ENCODE measurements at places on chromosomes 11 and 22.

GRCh38 chr11:95512177-95512576 lies 277.4 kb downstream of the FAM76B start:
- no peak for DNase-seq

GRCh38 chr11:61310749-61311148 lies 15.6 kb upstream of the VWCE start:
- no peak for DNase-seq

GRCh38 chr11:15695096-15695721 lies 580.5 kb downstream of the INSC start:
- no peak for DNase-seq

DNA sequence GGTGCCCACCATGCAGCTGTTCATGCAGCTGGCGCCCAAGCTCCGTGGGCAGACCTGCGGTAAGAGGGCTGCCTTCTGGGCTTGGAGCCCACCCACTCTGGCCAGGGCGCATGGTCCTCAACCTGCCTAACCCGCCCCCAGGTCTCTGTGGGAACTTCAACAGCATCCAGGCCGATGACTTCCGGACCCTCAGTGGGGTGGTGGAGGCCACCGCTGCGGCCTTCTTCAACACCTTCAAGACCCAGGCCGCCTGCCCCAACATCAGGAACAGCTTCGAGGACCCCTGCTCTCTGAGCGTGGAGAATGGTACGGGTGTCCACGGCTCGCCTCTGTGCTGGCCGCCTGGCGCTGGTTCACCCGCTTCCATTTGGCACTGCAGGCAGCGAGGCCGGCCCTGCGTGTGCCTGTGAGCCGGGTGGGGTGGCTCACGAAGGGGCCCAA lies 11.0 kb downstream of the MUC5AC start:
- no peak for DNase-seq

- no peak for DNase-seq
These were observed 4.5 kb downstream of the CD44 start for GRCh38 chr11:35143297-35144135.

- DNase-seq, result no peak
These were observed at the start of gene ESAM for GRCh38 chr11:124762105-124762623. ESAM (minus strand) TSS chr11:124762290; CDS start chr11:124762154, 136 bp downstream.

GRCh38 chr11:119335091-119335654 lies 846 bp downstream of the RNF26 start:
- no peak for DNase-seq

DNA sequence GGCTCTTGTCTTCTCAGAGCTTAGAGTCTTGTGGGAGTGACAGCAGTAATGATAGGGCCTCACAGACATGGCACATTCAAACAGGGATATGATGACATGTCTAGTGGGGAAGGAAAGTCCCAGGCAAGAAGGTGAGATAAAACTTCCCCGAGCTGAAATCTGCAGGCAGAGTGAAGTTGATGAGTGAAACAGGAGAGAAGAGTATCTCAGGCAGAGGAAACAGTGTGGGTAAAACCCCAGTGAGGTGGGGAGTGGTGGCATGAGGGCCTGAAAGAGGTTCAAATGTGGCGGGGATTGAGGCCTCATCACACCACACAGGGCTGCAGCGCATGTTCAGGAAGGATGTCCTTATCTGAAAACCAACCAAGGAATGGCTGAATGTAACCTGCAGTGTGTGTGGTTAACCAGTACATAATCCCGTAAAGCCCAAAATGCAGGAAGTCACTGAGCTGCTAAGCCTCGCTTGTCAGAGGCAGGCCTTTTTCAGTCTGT lies 153.8 kb upstream of the E2F8 start:
- no peak for DNase-seq

DNA sequence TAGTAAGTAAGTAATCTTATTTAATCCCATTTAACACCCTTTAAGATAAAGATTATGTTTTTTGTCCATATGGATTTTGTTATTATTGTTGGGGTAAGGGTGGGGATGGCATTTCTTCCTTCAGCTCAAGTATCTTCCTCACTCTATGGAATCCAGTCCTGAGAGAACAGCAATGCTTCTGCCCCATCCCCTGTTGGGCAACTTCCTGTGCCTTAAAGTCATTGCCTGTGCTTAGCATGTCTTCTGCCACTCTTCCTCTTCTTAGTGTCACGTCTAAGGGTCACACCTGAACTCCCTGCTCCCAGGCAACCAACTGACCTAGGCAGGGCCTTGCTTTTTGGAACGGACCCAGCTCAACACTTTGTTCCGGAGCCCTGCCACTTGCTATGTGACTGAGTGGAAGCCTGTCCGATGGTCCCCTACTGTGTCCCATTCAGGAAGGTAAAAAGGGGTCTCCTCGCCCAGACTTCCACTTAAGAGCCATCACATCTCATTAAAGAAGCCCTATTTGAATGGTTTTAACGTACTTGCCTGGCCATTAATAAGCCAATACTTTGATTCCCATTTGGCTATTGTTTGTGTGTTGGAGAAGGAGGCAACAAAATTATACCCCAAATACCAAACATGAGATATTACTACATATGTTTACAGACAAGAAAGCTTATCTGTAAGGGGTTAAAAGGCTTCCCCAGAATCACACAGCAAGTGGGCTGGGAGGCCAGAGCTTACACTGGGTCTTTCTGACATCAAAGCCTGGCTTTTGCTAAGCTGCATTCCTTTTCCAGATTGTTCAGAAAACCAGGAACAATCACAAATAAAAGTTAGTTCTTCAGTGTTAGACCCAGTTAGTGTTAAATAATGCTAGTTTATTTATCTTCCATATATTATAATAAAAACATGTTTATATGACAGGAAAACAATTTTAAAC lies 59.2 kb downstream of the RAB38 start:
- no peak for DNase-seq

- no peak for DNase-seq
These were observed 796.8 kb downstream of the DLG2 start for GRCh38 chr11:84830372-84830771.

DNA sequence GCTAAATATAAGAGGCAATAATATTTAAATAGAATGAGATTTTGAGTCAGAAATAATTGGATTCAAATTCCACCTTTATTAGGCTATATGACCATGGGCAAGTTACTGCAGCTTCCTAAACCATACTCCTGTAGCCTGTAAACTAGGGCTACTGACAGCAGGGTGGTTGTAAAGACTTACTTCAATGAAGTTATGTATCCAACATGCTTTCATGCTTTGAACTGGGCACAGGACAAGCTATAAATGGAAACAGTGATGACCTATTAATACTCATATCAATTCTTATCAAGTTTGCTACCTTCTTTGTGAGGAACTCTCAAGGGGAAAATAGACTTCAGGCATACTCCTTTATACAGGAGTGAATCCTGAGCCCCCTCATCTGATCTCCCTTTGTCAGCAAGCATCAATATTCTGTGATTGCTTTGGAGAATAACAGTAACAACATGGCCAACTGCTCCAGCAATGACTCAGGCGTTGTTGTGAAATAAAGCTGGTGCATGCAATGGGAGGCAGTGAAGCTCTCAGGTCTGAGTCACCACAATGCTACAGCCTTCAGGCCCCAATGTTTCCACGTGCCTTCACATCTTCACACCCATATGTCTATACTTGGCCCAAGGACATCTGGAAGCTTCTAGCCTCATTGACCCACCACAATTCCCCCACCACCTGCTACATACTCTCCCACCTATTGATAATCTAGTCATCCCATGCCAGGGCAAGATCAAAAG lies 102.5 kb downstream of the KCNA4 start:
- no peak for DNase-seq

GRCh38 chr11:9573775-9574621 lies 528 bp downstream of the WEE1 start:
- no peak for DNase-seq

GRCh38 chr22:29747832-29748231 lies 19.0 kb downstream of the ZMAT5 start:
- DNase-seq, result no peak

DNA sequence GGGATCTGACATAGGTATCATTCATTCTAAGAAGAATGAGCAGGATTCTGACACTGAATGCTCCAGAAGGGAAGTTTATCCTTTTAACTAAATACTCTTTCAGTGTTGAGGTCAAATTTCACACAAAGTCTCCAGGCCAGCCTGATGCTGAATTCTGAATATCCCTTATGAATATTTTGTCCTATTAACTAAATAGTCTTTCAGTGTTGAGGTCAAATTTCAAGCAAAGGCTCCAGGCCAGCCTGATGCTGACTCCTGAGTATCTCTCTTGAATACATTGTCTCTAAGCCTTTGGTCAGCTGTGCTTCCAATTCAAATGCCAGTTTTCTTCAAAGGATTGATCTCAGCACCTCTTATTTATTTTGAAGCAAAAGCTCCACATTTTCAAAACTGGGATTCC lies 676.8 kb downstream of the NTM start:
- no peak for DNase-seq

DNA sequence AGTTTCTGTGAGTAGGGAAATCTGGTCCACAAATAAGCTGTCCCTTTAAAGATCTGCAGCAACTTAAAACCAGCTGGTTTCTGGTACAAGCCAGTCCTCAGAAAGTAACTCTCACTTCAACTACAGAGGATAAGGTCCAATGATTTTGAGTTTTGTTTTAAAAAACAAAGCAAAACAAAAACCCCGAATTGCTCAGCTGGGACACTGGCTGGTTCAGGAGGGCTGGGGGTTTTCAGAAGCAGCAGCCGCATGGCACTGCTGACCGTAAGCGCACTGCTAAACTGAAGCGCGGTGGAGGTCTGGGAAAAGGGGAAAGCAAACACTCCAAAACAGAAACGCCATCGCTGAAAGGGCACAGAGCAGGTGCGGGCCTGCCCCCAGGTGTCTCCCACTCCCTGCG lies 59.7 kb downstream of the MICAL3 start:
- no peak for DNase-seq
